ENCODE measurements at places on chromosomes 4 and X.

DNA sequence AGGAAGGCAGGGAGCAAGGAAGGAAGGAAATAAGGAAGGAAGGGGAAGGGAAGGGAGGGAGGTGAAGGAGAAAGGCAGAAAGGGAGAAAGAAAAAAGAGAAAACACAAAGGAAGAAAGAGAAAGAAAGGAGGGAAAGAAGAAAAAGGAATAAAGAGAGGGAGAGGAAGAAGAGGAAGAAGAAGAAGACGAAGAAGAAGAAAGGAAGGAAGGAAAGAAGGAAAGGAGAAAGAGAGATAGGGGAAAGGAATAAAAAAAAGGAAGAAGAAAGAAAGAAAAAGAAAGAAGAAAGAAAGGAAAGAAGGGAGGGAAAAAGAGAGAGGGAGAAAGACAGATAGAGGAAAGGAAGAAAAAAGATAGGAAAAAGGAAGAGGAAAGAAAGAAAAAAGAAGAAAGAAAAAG lies 128.0 kb downstream of the MXRA5 start:
- DNase-seq = no peak

- DNase-seq = no peak
Measured at GRCh38 chrX:15438332-15438731, 54.1 kb upstream of the VEGFD start.

DNA sequence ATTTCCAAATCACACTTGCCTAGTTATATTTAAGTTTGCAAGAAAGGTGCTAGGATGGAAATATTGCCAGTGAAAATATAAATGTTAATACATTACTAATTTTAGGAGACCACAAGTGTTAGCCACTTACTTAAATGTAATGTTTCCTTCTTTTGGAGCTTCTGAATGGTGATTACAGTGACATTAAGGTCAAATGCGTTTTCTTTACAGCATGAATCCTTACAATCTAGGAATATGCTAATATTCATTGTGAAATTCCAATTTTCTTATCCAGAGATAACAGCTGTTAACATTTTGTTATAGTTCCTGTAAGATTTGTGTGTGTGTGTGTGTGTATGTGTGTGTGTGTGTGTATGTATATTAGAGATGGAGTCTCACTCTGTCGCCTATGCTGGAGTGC lies 70.2 kb upstream of the NUDT6 start:
- DNase-seq = no peak

- DNase-seq = peak; percentile 23
Measured at GRCh38 chr4:165873298-165874071, 448 bp downstream of the TLL1 start.

GRCh38 chrX:148049441-148049840 lies 68.3 kb downstream of the FMR1NB start:
- peak; percentile 1 for DNase-seq

DNA sequence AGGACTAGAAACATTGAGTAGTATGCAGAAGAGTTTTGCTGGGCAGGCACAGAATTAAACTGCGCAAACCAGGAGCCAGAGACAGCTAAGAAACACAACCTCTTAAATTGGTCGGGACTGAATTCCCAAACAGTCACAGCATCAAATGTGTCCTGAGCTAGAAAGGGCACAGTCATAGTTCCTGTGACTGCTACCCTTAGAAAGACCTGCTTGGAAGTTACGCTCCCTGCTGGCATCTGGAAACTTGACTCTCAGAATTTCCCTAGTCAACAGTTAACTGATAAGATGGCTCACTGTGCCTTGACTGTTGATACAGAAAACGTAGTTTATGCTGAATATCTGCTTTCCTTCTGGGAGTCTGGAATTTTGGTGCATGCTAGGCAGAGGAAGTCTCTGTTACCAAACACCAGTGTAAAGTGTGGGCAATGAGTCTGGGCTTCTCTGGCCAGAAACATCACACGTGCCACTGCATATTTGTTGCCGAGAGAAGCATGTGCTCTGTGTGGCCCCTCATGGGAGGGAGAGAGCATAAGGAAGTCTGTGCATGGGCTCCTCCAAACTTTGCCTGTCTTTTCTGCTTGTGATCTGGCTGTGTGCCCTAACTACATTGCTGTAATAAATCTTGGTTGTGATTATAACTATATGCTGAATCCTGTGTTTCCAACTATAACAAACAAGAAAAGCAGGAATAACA lies 11.6 kb upstream of the EOLA2 start:
- DNase-seq = no peak

GRCh38 chr4:55071951-55072350 lies 53.4 kb downstream of the KDR start:
- no peak for DNase-seq

- DNase-seq = no peak
Measured at GRCh38 chr4:108205859-108206258, 37.1 kb upstream of the LEF1 start.

GRCh38 chr4:137694138-137694537 lies 161.8 kb upstream of the PCDH18 start:
- DNase-seq = no peak

GRCh38 chrX:43716696-43717095 lies 60.6 kb downstream of the MAOA start:
- DNase-seq = no peak

DNA sequence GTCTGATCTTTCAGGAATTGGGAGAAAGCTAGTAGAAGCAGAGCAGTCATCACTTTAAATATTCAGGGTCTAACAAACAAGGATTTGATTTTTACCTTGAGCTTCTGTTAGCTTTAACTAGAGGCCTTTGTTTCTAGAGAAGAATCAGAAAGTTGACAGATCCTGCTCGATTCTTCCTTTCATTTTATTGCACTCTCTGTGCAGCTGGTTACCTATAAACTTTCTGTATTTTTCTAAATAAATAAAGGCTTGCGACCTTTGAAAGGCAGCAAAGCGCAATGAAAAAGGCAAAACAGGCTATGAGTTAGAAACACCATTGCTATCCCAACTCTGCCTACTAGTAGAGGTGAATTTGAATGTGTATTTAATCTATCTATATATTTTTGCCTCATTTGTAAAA lies 101.4 kb upstream of the NPY2R start:
- DNase-seq = no peak

DNA sequence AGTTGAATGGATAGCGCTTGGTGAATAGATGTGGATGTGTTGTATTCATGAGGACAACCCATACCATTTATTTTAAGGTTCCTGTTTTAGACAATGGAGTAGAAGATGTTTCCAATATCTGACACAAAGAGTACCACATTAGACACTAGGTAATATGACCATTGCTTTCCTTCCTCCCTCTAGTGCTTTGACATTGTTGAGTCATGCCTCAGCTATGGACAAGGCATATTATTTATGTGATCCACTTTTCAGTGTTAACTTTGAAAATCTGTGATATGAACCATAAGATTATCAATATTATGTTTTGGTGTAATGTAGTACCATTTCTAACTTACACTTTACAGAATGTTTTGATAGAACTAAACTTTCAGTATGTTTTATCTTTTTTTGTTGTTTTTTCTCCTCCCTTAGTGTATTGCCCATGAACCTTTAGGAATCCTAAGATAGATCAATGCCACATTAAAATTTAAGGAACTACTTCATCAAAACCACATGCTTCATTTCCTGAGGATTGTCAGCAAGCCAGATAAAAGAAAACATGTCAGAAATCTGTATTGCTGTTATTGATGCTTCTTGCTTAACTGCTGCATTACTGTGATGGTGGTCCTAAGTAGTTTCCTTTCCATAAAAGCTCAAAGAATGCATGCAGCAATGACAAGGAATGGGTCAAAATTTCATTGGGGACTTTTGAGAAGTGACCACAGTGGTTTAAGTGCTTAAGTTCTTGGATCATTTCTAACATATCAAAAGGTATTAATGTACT lies 105.0 kb downstream of the PCDH7 start:
- DNase-seq = no peak

GRCh38 chr4:138185859-138186645 lies 56.1 kb downstream of the SLC7A11 start:
- no peak for DNase-seq

DNA sequence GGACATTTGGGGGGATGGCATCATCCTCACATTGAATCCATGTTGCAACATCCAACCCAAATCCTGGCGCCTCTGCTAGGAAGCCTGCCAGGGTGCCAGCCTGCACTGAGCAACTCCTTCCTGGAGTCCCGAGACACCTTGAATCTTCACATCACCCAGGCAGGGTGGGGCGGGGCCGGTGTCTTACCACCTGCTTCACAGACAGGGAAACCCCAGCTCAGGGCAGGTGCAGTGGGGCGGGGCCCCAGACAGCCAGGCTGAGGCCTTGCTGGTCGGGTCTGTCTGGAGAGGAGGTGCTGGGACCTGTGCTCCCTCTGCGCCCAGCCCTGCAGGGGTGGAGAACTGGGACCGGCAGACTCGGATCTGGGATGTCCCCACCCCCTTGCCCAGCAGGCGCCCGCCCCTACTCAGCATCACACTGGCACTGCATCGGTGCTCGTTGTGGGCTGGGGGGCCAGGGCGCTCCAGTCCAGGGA lies 31.5 kb upstream of the HTRA3 start:
- DNase-seq = peak; percentile 50

GRCh38 chrX:122135070-122135469 lies 1049.0 kb upstream of the GRIA3 start:
- DNase-seq = no peak

DNA sequence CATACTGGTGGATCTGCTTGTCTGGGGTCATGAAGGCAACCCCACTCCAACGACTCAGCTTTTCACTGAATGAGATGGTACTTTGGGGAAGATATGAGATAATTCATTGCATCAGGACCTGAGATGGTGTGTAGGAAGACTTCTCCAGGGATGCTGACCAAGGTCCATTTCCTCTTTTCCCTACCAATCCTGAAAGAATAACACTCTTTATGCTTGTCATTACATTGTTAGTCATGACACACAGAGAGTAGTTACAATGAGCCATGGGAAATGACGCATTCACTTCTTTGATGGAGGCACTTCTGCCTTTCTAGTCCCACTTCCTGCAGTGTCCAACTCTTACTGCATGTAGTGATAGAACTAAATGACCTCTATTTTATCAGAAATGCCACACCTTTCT lies 58.6 kb downstream of the AREG start:
- DNase-seq = no peak

DNA sequence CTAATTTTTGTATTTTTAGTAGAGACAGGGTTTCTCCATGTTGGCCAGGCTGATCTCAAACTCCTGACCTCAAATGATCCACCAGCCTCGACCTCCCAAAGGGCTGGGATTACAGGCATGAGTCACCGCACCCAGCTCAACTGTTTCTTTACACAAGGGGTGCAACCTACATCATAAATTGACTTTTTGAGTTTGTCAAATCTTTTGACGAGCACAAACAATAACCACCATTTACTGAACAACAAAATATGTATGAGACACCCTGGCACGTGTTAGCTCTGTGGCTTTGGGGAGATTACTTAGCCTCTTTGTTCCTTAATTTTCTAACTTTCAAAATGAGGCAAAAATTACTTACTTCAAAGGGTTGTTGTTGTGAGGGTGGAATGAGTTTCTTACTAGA lies 23.5 kb upstream of the SLC34A2 start:
- peak; percentile 46 for DNase-seq

DNA sequence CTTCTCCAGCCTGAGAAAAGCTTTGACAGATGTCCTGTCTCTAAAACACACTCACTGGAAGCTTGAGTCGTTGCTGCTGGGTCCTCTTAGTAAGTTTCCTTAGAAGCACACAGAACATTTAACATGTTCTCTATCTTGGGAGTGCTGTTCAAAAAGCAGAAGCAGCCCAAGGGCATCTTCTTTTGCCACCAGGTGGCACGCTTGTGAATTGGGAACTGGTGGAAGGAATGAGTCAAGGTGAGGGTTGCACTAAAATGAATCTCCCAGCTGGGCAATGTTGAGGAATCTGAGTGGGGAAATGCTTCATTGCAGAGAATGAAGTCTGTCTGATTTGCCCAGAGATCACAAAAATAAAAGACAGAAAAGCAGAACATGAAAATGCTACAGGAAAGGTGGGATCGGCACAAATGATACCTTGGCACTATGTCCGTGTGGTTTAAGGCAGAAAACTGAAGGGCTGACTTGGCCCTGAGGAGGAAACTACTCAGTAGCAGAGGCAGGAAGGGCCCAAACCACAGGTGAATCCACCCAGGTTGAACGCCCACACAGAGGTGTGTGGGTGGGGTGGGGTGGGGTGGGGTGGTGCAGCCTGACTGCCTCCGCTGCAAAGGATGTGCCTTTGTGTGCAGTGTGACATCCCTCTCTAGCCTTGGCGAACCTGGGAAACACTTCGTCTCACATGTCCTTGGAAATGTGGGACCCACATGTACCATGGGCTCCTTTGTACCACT lies 26.0 kb downstream of the KIT start:
- peak; percentile 51 for DNase-seq

DNA sequence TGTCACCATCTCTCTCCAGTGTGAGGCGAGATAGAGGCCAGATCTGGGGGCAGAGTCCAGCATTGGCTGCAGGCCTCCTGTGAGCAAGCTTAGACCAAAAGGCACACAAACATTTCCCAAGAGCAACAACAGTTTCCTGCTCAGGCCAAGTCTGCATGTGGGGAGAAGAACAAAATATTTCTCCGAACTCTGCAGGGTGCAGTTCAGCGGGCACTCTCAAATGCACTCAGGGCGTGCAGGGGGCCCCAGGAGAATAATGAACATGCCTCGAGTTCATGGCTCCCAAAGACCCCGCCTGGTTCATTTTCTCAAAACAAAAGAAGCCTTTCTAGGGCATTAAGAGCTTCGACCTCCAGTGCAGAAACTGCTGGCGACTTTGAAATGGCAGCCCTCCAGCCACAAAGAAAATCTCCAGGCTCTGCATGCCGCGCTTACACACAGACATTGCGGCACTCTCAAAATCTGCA lies 57.8 kb upstream of the HELT start:
- DNase-seq = no peak

GRCh38 chr4:25308761-25309160 lies 3.8 kb upstream of the ZCCHC4 start:
- DNase-seq = no peak

DNA sequence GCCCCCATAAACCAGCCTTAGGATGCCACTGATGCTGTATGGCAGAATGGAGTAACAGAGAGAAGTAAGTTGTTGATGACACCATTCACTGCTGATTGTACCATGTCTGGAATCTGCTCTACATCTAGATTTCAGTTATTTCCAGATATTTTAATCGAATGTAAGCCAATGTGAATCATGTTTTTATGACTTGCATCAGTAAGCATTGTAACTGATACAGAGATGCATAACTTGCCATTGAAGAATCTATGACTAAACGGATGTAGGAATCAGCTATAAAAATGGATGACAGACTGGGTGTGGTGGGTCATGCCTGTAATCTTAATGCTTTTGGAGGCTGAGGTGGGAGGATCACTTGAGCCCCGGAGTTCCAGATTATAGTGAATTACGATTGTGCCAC lies 161.0 kb upstream of the GATB start:
- no peak for DNase-seq

GRCh38 chr4:122845760-122846159 lies 19.1 kb downstream of the FGF2 start:
- no peak for DNase-seq

DNA sequence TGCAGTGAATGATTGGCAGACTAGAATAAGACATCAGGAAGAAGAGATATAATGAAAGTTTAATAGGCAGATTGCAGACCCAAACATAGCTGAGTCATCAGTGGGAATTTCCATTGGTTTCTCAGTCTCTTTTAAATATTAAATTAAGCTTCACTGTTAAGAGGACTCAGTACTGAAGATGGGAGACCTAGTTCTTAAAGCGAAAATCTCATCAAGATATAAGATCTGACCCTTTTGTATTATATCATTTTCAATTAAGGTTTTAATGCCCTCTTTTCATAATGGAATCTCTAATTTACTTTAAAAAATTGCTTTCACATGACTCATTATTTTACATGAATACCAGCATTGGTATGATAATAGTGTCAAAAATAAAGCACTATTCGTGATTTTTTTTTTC lies 168.9 kb upstream of the ATOH1 start:
- DNase-seq = no peak

GRCh38 chr4:170089668-170090351 lies at the start of gene AADAT:
Gene AADAT (minus strand): TSS chr4:170089956. CDS start chr4:170089690, 266 bp downstream.
- peak; percentile 86 for DNase-seq
